Stimulated activated CD4-positive, alpha-beta T cell treated with anti-CD3 and anti-CD28 coated beads, Interleukin-12 subunit alpha, Interleukin-12 subunit beta, amount 100 ng/mL, for 4 hours (primary cell): ENCODE measurements at places on chromosomes 7 and 10.

DNA sequence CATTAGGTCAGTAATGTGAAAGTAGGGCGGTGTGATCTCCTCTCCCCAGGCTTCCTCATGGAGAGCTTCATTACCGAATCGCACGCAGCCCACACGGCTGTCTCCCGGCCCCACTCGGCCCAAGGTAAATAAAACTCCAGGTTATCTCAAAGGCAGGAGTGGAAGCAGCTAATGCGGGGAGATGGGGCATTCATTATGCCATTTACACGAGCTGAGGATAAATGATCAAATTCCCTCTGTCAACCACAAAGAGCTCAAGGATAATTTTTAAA is 93.5 kb downstream of the ADARB2 start:
- DNase-seq: no peak

- DNase-seq: no peak
Measured at GRCh38 chr10:1089017-1089689, 33.0 kb downstream of the WDR37 start.

DNA sequence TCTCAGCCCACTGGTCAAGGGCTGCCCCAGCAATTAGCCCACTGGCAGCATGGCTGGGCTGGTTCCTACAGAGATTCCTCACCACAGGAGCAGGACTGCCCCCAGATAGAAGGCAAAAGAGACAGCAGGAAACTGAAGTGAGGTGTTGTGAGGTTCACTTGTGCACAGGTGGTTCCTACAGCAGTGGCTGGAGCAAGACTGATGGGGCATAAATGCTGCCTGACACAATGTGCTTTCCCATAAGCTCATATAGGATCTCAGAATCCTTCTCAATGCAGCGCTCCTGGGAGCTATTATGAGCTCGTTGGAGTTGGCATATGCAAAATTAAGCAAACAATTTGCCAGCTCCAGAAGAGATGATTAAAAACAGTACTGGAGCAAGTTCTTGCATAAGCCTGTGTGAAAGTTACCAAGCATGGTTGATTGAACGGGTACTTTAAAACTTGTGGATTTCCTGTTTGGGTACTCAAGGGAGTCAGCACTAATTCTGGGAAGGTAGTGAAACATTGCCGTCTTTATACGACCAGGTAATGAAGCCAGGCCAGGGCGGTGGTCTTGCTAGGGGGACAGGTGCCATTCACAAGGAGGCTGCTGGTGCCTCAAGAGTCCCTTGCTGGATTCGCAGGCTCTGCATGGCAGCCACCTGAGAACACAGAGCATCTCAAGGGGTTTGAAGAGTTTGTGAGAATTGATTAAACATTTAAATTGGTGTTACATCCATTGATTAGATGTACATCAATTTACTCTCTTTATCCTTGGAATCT is 20.3 kb upstream of the PRKCQ start:
- DNase-seq: no peak

DNA sequence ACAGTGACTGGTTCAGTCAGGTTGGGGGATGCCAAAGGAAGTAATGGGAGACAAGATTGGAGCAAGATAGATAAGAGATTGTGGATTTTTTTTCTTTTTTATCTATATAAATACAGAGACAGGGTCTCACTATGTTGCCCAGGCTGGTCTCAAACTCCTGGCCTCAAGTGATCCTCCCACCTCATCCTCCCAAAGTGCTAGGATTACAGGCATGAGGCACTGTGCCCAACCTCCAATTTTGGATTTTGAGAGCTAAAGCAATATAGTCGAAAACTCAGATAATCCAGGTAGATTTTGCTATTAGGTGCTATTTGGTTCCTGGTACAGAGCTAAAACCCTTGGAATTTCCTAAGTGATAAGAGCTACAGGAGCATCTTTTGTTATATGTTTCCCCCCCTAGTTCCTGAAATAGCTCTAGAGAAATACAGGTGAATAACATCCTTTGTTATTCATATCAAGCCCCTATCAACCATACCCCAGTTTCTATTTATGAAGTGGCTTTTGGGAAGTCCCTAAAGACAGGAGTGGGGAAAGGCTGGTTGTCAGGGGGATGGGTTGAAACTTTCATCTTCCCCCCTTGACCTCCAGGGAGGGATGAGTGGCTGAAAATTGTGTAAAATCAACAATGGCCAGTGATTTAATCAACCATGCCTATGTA is 151.2 kb downstream of the CFTR start:
- DNase-seq: no peak

GRCh38 chr10:4337563-4337962 is 488.4 kb upstream of the AKR1E2 start:
- no peak for DNase-seq

DNA sequence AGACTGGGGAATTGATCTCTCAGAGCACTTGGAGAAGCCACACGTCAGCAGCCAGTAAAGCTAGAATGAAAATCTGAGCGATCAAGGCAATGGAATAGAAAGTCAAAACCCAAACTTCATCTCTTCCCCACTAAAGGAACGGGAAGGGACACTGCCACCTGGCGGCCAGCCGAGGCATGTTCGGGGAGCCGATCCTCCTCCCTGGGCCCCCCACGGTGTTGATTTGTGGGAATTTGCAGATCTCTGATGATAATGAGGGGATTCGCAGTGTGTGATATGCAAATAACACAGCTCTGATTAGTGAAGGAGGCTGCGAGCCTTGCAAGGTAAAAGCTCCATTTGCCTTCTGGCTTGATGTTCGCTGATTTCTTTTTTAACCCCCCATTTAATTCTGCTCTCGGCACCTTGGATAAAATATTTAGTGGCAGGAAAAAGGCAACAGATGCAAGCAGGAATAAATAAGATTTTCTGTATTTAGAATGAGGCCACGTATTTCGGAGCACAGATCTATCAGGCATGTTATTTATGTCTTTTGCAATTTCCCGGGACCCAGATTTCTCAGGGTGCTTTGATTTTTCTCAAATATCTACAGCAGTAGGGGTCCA is 258.6 kb downstream of the PAXIP1 start:
- peak; percentile 3 for DNase-seq

DNA sequence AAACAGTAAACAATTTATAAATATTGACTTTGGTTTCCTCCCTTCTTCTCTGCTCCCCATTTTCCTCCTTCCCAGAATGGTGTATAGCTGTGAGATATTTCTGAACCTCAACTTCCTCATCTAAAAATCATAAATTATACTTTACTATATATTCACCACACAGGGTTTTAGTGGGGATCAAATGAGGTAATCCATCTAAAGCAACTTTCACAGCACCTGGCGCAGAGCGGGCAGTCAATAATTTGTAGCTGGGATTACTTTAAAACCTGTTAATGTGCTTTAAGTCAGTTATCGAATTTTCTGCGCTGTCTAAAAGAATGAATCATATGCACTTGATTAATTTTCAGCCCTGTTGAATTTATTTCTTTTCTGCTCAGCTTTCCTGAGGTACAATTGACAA is 172.7 kb downstream of the PTEN start:
- DNase-seq: no peak
